Frontal cortex (tissue), 4 donors: ENCODE measurements at places on chromosomes 7 and 10. TPM values are rescaled to one million over a fixed set of nuclear protein-coding genes. Genes with fewer than 3 reads are reported as not detected.

DNA sequence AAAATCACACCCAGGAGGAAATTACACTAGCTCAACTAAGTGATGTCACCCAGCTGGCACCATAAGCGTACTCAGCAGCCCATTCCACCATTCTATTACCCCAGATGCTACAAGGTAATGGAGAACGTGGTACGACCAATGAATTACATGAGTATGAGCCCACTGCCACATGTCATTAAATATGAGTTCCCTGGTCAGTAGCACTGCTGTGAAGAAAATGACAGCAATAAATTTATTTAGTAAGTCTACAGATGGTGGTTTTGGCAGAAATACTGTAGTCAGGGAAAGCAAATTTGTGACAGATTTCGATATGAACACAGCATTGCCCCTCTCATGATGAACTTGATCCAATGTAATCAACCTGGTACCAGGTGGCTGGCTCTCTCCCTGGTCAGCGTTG is 154.2 kb downstream of the VWC2 start:
- no peak for DNase-seq

GRCh38 chr10:101346177-101346576 is 7.8 kb upstream of the BTRC start:
- DNase-seq = no peak

DNA sequence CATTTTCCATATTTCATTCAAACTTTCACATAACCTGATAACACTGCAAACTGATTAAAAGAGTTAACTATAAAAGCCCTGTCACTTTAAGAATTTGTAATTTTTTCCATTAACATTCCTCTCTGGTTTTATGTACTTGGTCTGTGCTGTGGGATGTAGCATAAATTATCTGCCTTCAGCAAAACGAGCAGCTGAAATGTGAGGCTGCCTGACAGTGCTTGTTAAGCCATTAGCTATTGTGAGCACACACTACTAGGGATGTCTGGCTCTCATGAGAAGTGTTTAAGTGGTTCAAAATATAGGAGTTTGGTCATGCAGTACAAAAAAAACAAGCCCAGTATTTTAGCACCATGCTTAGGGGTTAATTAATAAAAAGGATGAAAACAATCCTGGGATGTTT is 63.0 kb downstream of the HOXA1 start:
- DNase-seq = no peak

GRCh38 chr7:92276460-92276864 is 30.7 kb downstream of the ANKIB1 start:
- DNase-seq = no peak

GRCh38 chr10:77041636-77042258 is 595.9 kb downstream of the KCNMA1 start:
- no peak for DNase-seq

DNA sequence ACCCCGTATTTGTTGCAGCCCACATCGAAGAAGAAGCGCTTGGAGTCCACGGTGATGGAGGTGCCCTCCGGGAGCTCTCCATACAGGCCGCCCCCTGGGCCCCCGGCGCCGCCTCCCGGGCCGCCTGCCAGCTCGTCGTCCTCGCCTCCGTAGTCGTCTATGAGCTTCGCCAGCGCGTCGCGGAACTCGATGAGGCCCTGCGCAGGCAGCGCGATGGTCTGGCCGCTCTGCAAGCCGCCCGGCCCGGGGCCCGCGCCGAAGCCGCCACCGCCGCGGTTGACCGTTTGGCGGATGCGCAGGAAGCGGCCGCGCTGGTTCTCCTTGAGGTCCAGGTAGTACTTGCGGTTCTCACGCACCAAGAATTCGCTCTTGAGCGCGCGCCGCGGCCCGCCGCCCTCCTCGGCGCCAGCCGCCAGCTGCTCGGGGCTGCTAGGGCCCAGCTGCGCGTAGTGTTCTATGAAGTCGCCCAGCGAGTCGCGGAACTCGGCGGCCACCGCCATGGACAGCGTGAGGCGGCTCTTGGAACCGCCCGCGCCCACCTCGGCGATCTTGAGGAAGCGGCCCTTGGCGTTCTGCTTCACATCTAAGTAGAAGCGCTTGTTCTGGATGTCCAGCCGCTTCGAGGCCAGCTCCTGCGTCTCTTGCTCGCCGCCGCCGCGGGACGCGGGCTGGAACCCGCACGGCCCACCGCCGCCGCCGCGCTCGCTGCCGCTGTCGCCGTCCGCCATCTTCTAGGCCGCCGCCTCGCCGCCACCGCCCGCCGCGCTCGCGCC is 523 bp downstream of the PURB start:
- DNase-seq = no peak

GRCh38 chr10:92756201-92757065 is 66.7 kb downstream of the HHEX start:
- no peak for DNase-seq

DNA sequence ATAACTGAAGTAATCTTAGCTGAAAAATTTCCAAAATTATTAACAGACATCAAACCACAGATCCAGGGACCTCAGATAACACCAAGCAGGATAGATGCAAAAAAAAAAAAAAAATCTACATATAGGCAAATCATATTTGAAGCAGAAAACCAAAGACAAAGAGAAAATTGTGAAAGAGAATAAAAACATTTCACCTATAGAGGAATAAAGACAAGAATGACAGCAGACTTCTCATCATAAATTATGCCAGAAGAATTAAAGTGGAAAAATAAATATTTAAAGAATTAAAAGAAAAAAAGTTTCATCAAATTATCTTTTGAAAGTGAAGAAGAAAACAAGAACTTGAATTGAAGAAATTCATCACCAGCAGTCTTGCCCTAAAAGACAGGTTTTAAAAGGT is 467.5 kb downstream of the GPAM start:
- DNase-seq = no peak

- no peak for DNase-seq
Observed at GRCh38 chr7:107746006-107746405, 2.1 kb downstream of the CBLL1 start.

- no peak for DNase-seq
Observed at GRCh38 chr7:117946151-117946633, 73.0 kb upstream of the CTTNBP2 start.

- no peak for DNase-seq
Observed at GRCh38 chr10:46220872-46221538, 65.8 kb upstream of the ANTXRL start.

- DNase-seq = no peak
Observed at GRCh38 chr10:117432866-117433265, 57.6 kb upstream of the PDZD8 start.

DNA sequence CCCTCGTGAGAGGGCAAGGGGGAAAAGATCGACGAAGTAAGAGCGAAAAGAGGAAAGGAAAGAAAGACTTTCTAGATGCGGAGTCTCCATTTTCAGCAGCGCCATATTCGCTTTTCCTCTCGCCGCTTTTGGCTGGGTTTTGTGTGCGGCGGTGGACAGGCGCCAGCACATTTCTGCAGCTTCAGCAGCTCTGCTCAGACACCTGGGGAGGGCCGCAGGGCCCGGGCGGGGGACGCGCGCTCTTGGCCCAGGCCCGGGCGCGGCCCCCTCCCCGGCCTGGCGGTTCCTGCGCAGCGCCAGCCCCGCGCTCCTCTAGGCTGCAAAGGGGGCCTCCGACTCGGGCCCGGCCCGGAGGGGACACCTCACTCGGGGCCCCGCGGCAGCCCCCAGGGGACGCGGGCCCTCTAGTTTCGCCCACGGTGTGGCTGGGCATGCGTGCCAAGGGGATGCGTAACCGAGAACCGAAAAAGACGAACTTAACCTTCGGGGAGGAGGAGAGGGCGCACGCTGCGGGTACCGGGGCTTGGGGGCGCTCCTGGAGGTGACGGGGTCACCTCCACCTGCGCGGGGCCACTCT is 34.5 kb upstream of the EBLN1 start:
- peak; percentile 52 for DNase-seq

DNA sequence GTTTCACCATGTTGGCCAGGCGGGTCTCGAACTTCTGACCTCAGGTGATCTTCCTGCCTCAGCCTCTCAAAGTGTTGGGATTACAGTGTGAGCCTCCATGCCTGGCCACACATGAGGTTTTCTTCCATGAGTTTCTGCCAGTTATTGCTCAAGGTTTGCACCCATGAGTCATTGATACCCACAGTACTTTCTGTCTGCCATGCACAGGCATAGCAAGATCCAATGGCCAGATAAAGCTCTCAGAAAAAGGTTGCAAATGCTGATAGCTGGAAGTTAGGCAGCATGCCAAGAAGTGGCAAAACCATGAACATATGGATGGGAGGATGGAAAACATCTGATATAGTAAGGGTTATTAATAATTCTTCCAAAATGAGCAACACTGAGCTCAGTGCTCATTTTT is 298.7 kb upstream of the NRG3 start:
- no peak for DNase-seq

- no peak for DNase-seq
Observed at GRCh38 chr10:68103901-68104300, 5.4 kb upstream of the MYPN start.

GRCh38 chr7:130387628-130388403 is 7.5 kb downstream of the CPA1 start:
- DNase-seq = no peak

- DNase-seq = peak; percentile 93
Observed at GRCh38 chr7:140672382-140673062, at the start of gene ADCK2. ADCK2 (plus strand) TSS chr7:140672945; CDS start chr7:140673331, 386 bp downstream.

DNA sequence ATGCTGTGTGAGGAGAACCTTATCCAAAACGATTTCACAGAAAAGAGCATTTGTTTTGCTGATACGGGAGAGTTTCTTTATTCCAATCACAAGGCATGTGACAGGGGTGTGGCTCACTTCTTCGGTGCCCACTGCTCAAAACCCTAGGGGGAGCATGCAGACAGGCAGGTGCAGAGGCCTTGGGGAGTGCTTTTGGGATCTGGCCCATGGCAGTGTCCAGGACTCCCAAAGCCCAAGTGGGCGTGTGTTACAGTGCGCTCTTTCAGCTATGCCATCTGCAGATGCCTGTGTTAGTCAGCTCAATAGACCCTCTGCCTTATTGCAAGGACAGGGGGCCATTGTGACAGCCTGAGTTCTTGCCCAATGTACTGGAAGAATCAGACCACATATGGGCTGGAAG is 94.8 kb downstream of the CSTF2T start:
- no peak for DNase-seq

DNA sequence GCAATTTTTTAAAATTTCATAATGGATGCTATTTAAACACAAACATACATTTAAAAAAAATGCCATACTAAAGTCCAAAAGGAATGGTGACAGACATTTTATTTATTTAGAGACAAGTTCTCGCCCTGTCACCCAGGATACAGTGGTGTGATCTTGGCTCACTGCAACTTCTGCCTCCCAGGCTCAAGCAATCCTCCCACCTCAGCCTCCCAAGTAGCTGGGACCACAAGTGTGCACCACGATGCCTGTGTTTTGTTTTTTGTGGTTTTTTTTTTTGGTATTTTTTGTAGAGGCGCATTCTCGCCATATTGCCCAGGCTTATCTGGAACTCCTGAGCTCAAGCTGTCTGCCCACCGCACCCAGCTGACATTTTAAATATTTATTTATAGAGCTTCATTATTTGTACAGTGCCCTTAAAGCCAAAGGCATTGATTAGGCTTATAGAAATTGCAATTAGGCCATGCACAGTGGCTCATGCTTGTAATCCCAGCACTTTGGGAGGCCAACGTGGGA is 703.5 kb downstream of the AUTS2 start:
- no peak for DNase-seq

DNA sequence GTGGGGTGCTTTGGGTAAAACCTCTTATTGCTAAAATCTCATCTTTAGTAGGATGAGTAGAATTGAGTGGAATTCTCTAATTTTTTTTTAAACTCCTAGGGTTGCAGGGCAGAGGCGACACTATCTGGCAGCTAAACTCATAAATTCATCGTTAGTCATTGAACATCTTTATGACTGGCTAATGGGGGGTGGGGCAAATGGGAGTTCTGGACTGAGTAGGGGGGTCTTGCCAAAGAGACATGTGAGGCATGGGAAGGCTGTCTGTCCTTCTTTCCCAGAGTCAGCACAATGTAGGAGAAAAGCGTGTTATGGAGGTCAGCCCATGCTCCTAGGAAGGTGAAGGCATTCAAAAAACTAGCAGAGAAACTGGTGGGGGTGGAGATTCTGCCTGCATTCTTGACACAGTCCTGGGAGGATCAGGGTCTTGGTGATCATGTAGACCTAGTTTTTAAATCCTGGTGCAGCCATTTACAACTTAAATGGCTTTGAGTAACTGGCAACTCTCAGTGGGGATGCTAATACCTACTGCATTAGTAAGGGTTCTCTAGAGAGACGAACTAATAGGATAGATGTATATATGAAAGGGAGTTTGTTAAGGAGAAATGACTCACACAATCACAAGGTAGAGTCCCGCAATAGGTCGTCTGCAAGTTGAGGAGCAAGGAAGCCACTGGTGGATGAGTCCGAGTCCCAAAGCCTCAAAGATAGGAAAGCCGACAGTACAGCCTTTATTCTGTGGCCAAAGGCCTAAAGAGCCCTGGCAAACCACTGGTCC is 47.7 kb downstream of the EMX2 start:
- no peak for DNase-seq

DNA sequence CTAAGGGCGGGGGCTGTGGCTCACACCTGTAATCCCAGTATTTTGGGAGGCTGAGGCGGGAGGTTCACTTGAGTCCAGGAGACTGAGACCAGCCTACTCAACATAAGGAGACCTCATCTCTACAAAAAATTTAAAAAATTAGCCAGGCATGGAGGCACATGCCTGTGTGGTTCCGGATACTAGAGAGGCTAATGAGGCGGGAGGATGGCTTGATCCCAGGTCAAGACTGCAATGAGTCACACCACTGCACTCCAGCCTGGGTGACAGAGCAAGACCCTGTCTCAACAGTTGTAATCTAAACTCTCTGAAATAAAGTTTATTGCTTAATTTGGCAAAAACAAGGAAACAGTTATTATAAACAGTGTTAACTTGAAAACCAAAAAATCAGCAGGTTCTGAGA is 123.3 kb downstream of the USP6NL start:
- no peak for DNase-seq

- DNase-seq = no peak
Observed at GRCh38 chr7:142025896-142026295, 30.2 kb downstream of the MGAM start.

DNA sequence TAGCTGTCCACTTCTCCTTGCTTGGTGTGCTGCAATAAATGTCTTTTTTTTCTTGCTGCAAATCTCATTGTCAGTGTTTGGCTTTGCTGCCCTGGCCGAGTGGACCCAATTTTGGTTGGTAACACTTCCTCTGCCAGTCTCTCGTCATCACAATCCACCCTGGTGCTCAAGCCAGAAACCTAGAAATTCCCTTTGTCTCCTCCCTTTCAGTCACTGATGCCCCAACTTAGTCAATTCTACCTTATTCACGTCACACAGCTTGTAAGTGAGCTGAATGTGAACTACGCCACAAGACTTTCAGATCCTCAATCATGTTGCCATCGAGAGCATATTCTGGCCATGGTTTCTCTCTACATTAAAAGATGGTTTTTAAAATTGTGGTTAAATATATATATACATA is 13.0 kb upstream of the FRA10AC1 start:
- DNase-seq = no peak

Gene TMEM184A
- not detected for total RNA-seq

Gene SAMD9L
- 1.6 TPM for total RNA-seq

Gene DYDC2
- 2.4 TPM for total RNA-seq

Gene CTAGE8
- total RNA-seq = 0.41 TPM

Gene TAC1
- 21.2 TPM for total RNA-seq

Gene SERPINE1
- under 0.01 TPM for total RNA-seq

Gene CALY
- total RNA-seq = 8.2 TPM

Gene CDC14C
- total RNA-seq = not detected

Gene EPO
- not detected for total RNA-seq

Gene CLDN15
- total RNA-seq = 2.9 TPM

Gene SLC13A1
- total RNA-seq = not detected

Gene VPS50
- total RNA-seq = 119 TPM
